ENCODE measurements at places on chromosomes 3 and 15.

- H3K4me1 ChIP-seq: no peaks in the 10 kb centered on the region
- DNase-seq: no peak
- no peaks in the 10 kb centered on the region for H3K36me3 ChIP-seq
- H3K4me3 ChIP-seq: no peak overlapping the region
- H3K27me3 ChIP-seq: no peaks in the 10 kb centered on the region
Observed at GRCh38 chr15:62795171-62795570, 247.4 kb upstream of the TPM1 start.

DNA sequence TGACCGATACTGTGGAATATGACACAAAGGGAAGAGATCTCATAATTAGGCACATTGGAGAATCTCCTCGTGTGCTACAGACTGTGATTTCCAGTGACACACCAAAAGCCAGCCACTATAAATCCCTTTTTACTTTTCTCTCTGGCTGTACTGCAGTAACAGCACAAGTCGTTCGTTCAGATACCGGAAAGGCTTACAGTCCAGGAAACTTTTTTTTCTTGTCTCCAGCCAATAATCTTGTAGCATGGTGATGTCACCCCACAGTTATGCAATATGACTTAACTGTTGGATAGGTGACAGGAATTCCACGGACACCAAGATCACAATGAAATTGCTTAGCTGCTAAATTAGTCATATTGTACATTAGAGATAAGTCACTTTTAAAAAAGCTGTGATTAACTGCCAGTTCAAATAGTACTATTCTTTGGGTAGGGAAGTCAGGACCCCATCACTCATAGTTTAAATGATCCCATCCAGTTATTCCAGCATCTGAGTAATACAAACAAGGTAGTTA is 36.3 kb upstream of the TSC22D2 start:
- no peak overlapping the region for H3K27ac ChIP-seq
- H3K4me3 ChIP-seq: no peak overlapping the region
- H3K4me1 ChIP-seq: peaks cover 5% of the 10 kb centered on the region
- no peaks in the 10 kb centered on the region for H3K27me3 ChIP-seq
- DNase-seq: no peak

GRCh38 chr15:95919460-95919859 is 411.0 kb upstream of the NR2F2 start:
- no peak for DNase-seq
- no peaks in the 10 kb centered on the region for H3K36me3 ChIP-seq
- H3K27me3 ChIP-seq: no peaks in the 10 kb centered on the region
- no peak overlapping the region for H3K4me3 ChIP-seq
- no peaks in the 10 kb centered on the region for H3K4me1 ChIP-seq

- no peak overlapping the region for H3K4me3 ChIP-seq
- H3K27me3 ChIP-seq: no peaks in the 10 kb centered on the region
- H3K27ac ChIP-seq: no peak overlapping the region
- no peaks in the 10 kb centered on the region for H3K36me3 ChIP-seq
- no peaks in the 10 kb centered on the region for H3K4me1 ChIP-seq
Observed at GRCh38 chr3:102036472-102036871, 187.2 kb downstream of the NFKBIZ start.

DNA sequence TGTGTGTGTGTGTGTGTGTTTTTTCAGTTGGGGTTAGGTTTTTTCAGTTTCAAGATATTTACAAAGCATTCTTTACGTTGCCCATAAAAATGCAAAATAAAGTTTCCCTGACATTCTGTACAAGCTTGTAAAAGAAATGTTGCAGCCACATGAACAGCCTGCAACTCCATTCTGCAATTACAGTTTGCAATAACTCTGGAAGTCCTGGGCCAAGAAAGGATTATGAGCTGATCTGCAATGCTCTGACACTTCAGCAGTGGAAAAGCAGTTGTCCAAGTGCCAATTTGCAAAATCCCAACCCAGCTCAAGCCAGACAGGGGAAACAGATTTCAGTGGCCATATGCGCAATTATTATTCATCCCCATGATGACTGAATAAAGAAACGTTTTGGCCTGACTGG is 322.1 kb downstream of the MEX3B start:
- H3K27me3 ChIP-seq: no peaks in the 10 kb centered on the region
- no peaks in the 10 kb centered on the region for H3K4me1 ChIP-seq
- no peaks in the 10 kb centered on the region for H3K36me3 ChIP-seq
- no peak overlapping the region for H3K4me3 ChIP-seq
- H3K27ac ChIP-seq: no peak overlapping the region

DNA sequence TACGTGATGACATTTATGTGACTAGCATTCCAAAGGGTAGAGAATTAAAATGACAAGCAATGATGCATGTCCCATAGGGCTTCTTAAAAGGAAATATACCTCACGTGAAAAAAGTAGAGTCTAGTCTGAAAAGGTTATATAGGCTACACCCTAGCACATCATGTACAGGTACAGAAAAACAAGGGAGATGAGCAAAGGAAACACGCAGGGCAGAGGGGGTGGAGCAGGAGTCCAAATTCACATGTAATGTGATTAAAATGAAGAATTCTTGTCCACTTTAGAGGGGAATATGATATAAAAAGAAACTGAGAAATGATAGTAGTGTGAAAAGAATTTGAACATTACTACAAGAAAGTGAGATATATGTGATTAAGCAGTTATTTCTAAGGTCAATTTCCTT is 59.4 kb downstream of the HACD2 start:
- H3K36me3 ChIP-seq: no peaks in the 10 kb centered on the region
- DNase-seq: no peak
- H3K27ac ChIP-seq: no peak overlapping the region
- no peaks in the 10 kb centered on the region for H3K27me3 ChIP-seq
- peaks cover 42% of the 10 kb centered on the region for H3K4me1 ChIP-seq

DNA sequence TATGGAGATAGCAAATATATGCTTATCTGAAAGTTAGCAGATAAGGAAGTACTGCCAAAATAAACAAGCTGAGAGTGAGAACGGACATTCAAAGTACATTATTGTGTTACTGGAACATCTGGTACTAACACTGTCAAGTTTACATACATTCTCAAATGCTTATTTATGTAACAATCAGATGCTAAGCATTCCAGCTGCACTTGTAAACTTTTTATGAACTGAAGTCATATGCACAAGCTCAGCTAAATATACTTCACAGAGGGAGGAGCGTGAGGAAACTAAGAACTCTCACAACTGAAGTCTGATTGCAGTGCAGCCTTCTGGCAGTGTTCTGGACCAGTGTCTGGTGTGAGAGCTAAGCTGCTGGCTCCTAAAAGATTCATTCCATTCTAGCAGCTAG is 223.7 kb upstream of the NANOGP8 start:
- H3K27me3 ChIP-seq: no peaks in the 10 kb centered on the region
- no peak for DNase-seq
- H3K4me3 ChIP-seq: no peak overlapping the region
- H3K36me3 ChIP-seq: no peaks in the 10 kb centered on the region

GRCh38 chr15:78715930-78716329 is 74.9 kb upstream of the CHRNB4 start:
- no peak overlapping the region for H3K27ac ChIP-seq
- no peak for DNase-seq
- H3K4me3 ChIP-seq: no peak overlapping the region

DNA sequence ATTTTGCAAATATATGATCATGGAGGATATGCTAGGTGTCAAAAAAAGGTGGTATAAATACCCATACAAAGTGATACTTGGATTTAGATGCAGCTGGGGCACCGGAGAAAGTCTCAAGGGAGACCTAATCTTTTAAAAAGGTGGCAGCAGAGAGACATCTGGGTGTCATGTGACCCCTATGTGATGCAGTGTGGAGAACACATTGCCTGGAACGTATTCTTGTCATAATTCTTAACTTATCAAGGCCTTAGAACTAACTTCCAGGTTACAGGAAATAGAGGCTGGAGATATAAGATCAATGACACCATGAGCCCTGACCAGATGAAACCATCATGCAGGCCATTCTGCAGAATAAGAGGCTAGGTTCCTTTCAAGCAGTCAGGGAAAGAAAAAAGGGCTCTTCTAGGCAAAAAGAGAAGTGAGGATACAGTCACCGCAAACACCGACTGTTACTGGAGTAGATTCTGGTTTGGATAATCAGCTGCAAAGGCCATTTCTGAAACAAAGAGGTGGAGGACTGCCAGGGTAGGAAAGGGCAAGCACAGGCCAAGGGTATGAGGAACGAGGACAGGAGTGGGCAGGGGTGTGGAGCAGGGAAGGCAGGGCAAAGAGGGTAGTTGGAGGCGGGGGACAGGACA is 100.6 kb downstream of the OXNAD1 start:
- H3K27me3 ChIP-seq: no peaks in the 10 kb centered on the region
- peaks cover 2% of the 10 kb centered on the region for H3K4me1 ChIP-seq
- H3K27ac ChIP-seq: no peak overlapping the region
- DNase-seq: no peak

GRCh38 chr3:127707851-127708411 is 35.2 kb downstream of the ABTB1 start:
- no peak overlapping the region for H3K4me3 ChIP-seq
- H3K27me3 ChIP-seq: no peaks in the 10 kb centered on the region
- H3K36me3 ChIP-seq: no peaks in the 10 kb centered on the region
- H3K27ac ChIP-seq: no peak overlapping the region

- H3K36me3 ChIP-seq: no peaks in the 10 kb centered on the region
- no peaks in the 10 kb centered on the region for H3K27me3 ChIP-seq
- H3K4me1 ChIP-seq: no peaks in the 10 kb centered on the region
- no peak overlapping the region for H3K27ac ChIP-seq
Observed at GRCh38 chr3:154583086-154583634, 153.2 kb upstream of the GPR149 start.

DNA sequence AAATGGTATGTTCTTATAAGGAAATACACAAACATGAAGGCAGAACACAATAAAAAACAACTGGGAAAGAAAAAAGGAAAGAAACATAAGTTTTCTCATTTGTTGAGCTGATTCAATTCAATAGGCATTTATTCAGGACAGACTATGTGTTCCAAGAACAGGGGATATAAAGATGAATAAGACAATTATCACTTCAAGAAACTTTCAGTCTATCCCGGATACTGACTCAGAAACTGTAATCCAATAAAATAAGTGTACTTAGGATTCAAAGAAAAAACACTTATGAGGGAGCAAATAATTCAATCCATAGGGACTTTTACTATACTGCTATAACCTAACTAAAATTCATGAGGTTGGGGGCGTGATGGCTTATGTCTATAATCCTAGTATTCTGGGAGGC is 3.5 kb upstream of the POPDC2 start:
- peaks cover 4% of the 10 kb centered on the region for H3K36me3 ChIP-seq
- no peaks in the 10 kb centered on the region for H3K4me1 ChIP-seq
- no peaks in the 10 kb centered on the region for H3K27me3 ChIP-seq
- H3K27ac ChIP-seq: no peak overlapping the region
- DNase-seq: no peak

DNA sequence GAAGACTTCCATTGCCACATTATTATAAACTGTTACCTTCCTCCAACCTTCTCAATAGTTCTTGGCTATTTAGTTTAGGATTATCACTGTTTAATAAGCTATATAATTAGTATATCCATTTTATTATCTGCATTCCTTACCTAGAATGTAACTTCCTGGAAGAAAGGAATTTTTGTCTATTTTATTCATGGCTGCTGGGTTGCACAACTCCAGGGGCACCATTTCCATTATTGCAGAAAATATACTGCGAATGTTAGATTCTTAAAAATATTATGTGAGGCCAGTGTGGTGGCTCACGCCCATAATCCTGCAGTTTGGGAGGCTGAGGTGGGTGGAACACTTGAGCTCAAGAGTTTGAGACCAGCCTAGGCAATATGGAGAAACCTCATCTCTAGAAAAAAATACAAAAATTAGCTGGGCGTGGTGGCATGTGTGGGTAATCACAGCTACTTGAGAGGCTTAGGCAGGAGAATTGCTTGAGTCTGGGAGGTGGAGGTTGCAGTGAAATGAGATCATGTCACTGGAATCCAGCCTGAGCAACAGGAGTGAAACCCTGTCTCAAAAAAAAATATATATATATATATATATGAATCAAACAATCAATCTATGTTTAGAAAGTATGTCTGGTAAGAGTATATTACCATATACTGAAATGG is 19.9 kb downstream of the CLDN1 start:
- H3K4me1 ChIP-seq: peaks cover 18% of the 10 kb centered on the region
- no peak overlapping the region for H3K27ac ChIP-seq
- no peaks in the 10 kb centered on the region for H3K36me3 ChIP-seq
- no peak for DNase-seq

DNA sequence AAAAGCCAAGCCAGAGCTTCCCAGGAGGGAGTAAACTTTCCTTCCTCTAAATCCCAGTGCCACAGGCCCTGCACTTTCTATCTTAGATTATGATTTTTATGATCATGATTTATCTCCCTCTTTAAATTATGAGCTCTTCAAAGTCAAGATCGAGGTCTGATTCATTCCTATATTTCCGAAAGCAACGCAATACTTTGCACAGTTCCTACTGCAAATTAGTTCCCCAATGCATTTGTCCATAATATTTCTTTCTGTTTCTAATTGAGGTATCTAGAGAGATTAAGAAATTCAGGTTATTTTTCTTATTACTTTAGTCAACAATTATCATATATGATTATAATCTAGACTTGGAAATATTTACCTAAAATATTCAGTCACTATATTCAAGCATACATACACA is 173.1 kb upstream of the LPP start:
- no peak overlapping the region for H3K4me3 ChIP-seq
- H3K36me3 ChIP-seq: no peaks in the 10 kb centered on the region
- no peak for DNase-seq
- H3K27ac ChIP-seq: no peak overlapping the region
- peaks cover 35% of the 10 kb centered on the region for H3K4me1 ChIP-seq

DNA sequence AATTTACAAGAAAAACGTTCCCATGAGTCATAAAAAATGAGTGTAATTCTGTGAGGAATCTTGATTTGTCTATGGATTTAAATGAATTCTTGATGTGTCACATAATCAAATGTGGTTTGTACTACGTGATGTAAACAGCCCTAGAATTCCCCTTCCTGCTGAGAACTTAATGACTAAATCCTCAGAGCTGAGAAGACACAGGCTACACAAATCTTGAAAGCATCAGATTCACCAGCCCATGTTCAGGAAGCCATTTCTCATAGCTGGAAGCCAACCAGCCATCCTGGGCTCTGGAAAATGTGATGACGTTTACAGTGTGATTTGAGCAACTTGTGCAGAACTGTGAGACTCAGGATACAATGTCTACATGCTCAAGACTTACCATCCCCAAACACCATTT is 193.7 kb upstream of the MME start:
- H3K27ac ChIP-seq: no peak overlapping the region
- no peaks in the 10 kb centered on the region for H3K27me3 ChIP-seq
- DNase-seq: no peak
- H3K4me3 ChIP-seq: no peak overlapping the region
- no peaks in the 10 kb centered on the region for H3K36me3 ChIP-seq

DNA sequence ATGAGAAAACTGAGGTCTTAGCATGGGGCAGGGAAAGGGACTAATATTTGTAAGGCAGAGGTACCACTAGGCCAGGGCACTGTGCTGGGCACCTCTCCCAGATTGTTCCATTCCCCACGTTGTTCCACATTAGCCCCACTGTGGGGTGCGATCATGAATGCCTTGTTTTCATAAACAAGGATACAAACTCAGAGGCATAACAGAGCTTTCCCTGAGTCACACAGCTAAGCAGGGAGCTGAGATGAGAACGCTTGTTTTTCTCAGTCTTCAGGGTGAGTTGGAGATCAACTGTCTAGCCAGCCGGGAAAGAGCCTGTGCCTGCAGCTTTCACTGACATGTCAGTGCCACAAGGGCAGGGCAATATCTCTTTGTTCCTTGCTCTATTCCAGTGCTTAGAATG is 47.9 kb upstream of the ITGA11 start:
- no peak for DNase-seq
- no peaks in the 10 kb centered on the region for H3K36me3 ChIP-seq
- no peak overlapping the region for H3K27ac ChIP-seq
- H3K27me3 ChIP-seq: no peaks in the 10 kb centered on the region

GRCh38 chr3:126155819-126156218 is 24.6 kb downstream of the ALDH1L1 start:
- DNase-seq: no peak
- no peak overlapping the region for H3K4me3 ChIP-seq
- no peaks in the 10 kb centered on the region for H3K27me3 ChIP-seq
- H3K27ac ChIP-seq: no peak overlapping the region
- H3K36me3 ChIP-seq: no peaks in the 10 kb centered on the region

All from CD8-positive, alpha-beta memory T cell (primary cell).